Stimulated activated CD4-positive, alpha-beta T cell treated with anti-CD3 and anti-CD28 coated beads, Interleukin-1b, Interleukin-23, amount 100 ng/mL, for 1 hour (primary cell): ENCODE measurements at places on chromosomes 3 and 15.

GRCh38 chr3:140546649-140547048 is 131.2 kb upstream of the TRIM42 start:
- DNase-seq = no peak

- no peak for DNase-seq
Measured at GRCh38 chr15:29636140-29636539, 186.1 kb downstream of the TJP1 start.

DNA sequence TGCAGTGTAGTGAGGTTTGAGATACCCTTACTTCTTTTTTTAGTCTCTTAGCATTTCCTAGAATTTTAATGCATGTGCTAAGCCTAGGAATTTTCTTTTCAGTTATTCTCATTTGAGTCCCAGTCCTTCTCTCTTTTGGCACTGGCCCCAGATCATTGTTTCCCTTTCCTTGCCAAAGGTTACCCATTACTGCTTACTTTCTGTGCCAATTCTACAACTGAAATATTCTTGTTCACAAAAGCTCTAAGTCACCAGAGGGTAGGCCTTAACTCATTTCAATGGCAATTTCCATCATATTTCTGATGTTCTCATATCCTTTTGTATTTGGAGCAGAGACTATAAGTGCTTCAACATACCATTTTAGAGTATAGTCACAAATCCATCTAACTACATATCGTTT is 199.6 kb upstream of the CBLB start:
- no peak for DNase-seq

GRCh38 chr3:197431346-197431910 is 124.3 kb downstream of the BDH1 start:
- DNase-seq = no peak

GRCh38 chr3:48538451-48538850 is 18.2 kb downstream of the PFKFB4 start:
- no peak for DNase-seq

- no peak for DNase-seq
Measured at GRCh38 chr3:177037241-177037640, 160.0 kb downstream of the TBL1XR1 start.

GRCh38 chr3:89179355-89180001 is 72.1 kb downstream of the EPHA3 start:
- DNase-seq = no peak

- no peak for DNase-seq
Measured at GRCh38 chr3:42822828-42823227, 13.6 kb downstream of the ACKR2 start.

DNA sequence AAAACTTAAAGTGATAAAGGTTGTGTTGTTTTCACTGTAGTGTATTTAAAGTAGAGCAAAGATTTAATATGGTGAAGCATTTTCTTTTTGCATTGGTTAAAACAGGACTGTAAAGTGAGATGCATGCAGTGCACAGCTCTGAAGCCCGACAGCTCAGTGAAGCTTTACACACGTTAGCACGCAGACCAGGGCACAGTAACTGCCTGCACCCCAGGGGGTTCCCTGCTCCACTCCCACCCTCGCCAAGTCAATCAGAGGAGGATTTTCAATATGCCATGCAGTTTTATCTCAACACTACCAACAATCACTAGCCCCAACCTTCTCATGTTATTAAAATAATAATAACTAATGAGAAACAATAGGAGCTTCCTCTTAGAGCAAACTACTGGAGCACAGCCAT is 28.1 kb upstream of the BCL2L10 start:
- no peak for DNase-seq

DNA sequence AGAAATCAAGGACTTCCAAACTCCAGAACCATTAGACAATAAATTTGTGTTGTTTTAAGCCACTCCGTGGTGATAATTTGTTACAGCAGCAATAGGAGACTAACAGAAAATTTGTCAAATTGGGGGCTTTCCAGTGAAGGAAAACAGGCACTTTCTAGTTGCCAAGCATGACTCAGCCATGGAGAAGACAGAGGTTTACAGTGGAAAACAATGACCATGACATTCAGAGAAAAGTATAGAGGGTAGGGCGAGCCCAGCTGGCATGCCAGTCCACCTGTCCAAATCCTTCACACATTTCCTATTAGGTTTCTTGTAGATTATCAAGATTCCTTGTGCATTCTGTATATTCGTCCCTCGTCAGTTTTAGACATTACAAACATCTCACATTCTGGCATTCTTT is 24.9 kb downstream of the SLCO2A1 start:
- no peak for DNase-seq

DNA sequence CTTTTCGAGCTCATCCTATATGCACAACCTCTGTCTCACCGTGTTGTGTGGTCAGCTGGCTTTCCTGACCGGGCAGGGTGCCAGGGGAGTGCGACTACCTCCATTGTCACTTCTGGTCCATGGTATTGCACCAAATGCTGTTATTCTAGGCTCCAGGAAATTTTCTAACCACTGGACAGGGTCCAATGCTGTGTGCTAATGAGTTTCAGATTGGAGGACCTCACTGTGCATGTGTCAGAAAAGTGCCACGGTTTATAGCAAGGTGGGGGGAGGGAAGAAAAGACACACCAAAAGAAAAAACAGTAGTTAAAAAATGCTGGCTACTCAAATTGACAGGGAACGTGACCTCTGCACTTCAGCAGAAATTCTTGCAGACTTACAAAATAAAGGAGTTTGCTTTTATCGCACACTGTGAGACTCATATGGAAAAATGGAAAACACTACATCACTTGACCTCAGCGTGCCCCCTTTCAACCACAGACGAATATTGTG is 480.1 kb downstream of the FOXP1 start:
- no peak for DNase-seq

GRCh38 chr3:106290304-106290997 is 421.6 kb upstream of the CBLB start:
- DNase-seq = no peak

DNA sequence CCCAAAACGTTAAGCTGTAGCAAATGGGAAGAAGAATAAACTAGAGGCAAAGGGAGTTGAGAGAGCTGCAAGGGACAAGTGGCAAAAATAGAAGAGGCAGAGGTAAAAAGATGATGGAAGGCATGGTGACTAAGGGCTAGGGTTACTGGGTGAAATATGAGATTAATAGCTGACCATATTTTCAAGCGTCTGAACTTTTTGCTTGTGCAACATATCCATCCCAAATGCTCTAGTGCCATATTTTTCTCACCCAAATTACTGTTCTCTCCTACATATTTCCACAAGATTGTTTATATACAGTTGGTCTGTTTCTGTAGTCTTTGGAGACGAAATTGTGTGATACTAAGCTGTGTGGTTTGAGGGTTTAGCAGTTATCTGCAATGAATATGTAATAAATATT is 145.5 kb downstream of the GMNC start:
- no peak for DNase-seq

- no peak for DNase-seq
Measured at GRCh38 chr3:123781138-123781537, 103.0 kb downstream of the MYLK start.

DNA sequence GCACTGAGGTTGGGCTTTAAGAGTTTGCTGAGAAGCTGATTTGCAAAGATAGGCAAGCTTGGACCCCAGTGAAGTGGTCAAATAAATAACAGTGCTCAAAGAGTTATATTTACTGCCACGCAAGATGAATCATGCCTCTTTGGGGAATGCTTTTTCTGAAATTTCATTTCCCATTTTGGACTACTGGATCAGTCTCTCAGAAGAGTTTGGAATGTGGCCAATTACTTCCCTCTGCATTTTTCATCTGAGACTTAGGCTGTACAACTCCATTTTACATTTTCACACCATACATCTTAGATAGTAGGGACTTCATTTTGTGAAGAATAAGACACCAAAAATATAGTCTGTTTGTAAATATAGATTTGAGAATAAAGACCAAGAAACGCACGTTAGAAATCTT is 419.7 kb downstream of the FGF12 start:
- DNase-seq = no peak

GRCh38 chr3:101902041-101902440 is 52.7 kb downstream of the NFKBIZ start:
- DNase-seq = no peak

DNA sequence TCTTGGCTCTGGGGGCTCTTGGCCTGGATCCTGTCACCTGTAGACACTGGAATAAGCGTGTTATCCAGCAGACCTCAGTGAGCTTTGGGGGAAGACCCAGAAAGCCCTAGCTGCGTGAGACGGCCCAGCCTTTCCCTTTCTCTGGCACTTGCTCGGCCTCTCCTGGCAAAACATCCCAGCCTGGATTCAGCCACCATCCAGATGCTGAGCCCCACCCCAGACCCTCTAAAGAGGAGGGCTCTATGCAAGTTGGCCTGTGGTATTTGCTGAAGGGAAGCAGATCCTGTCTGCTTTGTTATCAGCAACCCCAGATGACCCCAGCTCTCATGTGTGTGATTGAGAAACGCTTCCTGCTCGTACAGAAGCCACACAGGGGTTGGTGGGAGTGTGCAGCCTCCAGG is 267.2 kb downstream of the FAM43A start:
- DNase-seq = no peak

- DNase-seq = no peak
Measured at GRCh38 chr3:140629357-140630137, 48.3 kb upstream of the TRIM42 start.

DNA sequence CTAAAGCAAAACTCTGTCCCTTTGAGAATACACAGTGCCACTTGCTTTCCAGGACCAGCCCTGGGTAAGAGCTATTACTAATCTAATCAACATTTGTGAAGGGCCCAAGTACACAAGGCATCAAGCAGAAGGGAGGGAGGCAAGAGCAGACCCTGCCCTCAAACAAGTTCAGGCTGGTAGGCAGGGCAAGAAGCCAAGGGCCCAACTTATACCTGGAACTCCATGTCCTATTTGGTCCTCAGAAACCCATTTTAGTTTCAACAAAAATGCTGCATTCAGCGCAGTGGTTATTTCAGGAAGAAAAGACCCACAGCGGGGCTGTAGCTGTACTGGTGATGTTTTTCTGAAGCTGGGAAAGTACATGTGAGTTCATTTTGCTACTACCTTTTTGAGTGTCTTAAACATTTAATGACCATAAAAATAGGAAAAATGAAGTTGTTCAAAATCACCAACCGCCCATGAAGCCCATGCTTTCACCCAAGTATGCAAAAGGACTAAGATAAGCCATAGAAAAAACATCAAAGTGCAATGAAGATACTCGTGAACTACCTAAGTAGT is 2.8 kb downstream of the RPS17 start:
- no peak for DNase-seq

GRCh38 chr15:24772686-24773373 is 97.3 kb downstream of the NPAP1 start:
- DNase-seq = peak; percentile 5

- no peak for DNase-seq
Measured at GRCh38 chr3:98483626-98484025, 13.9 kb upstream of the OR5K2 start.

DNA sequence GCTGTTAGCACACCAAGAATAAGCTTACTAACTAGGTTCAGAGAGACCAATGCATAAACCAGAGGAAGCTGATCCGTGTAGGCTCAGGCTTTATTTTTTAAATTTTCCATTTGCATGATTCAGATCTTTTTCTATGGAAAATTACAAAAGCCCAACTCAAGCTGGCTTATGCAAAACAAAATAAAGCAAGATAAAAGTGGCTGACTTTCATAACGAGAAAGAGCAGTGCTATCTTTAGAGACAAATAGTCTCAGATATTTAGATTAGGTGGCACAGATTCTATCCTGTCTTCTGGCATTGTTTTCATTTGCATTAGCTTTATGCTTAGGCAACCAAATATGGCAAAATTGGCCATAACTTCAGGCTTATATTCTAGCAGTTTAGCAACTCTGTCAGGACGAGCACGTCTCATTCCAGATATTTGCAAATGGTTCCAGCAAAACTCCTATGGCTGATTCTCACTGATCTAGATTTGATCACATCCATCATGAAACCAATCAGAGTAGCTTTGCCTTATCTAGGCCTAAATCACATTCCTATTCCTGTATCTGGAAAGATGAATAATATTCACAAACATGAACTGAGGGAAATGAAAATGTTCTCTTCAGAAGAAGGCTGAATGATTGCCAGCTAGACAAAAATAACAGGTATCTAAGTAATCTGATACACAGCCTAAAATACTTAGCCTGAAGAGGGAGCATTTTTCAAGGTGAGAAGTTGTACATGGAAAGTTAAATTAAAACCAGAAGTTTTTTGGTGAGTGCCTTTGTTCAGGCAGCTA is 216.4 kb upstream of the DPPA4 start:
- no peak for DNase-seq

DNA sequence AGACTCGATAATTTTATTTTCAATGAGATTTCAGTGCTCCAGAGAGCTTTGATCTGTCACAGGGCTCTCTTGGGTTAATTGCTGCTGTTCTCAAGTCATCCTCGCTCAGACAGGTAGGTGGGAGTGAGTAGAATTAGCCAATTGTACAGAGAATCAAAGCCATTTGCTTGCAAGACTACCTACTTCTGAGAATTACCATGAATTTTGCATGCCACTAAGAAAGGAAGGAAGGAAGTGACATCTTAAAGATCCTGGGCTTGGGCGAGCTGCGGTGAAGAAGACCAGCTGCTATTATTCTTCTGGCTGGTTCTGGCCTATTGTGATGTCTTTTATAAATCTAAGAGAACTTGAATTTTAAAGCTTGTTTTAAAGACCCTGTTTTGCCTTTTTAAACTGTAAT is 154.1 kb upstream of the LPP start:
- no peak for DNase-seq

GRCh38 chr15:25022233-25022632 is 67.4 kb downstream of the SNRPN start:
- no peak for DNase-seq

DNA sequence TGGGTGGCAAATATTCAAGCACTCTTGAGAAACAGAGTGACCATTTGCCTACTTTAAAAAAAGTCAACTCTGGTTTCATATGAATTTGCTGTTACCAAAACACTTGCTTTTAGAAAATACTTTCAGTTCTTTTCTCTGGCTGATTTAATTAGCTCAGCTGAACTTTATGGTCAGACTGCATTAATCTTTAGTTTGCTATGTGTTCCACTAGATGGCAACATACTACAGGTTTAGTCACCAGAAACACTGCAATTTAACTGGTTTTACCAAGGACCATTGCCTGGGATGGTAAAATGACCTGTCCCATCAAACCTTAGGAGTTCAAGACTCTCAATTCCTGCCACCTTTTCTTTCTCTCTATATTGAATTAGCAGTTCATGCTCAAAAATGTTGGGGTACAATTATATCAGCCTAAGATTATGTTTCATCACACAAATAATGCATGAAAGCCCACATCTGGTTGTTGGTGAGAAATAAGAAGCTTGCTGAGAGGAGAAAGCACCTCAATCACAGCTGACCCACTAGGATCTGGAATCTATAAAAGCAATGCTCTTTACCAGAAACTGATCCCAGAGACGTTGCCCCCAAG is 14.2 kb downstream of the EIF4E3 start:
- no peak for DNase-seq

DNA sequence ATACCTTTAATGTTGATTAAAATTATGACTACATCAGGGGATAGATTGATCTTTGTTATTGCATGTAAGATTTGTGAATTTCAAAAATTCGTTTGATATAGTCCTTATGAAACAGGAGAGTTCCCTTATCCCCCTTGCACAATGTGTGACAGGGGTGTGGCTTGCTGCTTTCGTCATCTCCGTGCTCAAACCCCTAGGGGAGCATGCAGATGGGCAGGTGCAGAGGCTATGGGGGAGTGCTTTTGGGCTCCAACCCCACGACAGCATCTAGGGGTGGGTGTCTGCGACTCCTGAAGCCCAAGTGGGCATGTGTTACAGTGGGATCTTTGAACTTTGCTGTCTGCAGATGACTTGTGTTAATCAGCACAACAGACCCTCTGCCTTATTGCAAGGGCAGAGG is 360.1 kb upstream of the GOLIM4 start:
- no peak for DNase-seq

GRCh38 chr3:197913641-197914380 is 36.2 kb upstream of the RPL35A start:
- DNase-seq = no peak

GRCh38 chr3:152243301-152243711 is 25.4 kb upstream of the MBNL1 start:
- no peak for DNase-seq
